Ovary (tissue), 10 donors: ENCODE measurements at places on chromosomes 3 and 15. TPM values are rescaled to one million over a fixed set of nuclear protein-coding genes. Genes with fewer than 3 reads are reported as not detected.

DNA sequence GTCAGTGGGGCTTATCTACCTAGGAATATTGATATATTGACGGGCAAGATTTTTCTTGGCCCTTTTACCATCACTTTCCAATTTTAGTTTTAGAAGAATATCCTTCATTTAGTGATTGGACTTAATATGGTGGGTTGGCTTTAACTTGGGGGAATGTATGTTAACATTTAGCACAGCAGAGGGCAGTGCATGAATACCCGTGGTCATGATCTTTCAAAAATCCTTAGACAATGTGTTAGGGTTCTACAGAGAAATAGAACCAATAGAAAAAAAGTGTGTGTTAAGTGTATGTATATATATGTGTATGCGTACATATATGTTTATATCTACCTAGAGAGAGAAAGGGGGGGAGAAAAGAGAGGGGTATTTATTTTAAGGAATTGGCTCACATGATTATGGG is 36.9 kb downstream of the GPR171 start:
- DNase-seq = no peak

Gene STX19
- total RNA-seq = not detected

DNA sequence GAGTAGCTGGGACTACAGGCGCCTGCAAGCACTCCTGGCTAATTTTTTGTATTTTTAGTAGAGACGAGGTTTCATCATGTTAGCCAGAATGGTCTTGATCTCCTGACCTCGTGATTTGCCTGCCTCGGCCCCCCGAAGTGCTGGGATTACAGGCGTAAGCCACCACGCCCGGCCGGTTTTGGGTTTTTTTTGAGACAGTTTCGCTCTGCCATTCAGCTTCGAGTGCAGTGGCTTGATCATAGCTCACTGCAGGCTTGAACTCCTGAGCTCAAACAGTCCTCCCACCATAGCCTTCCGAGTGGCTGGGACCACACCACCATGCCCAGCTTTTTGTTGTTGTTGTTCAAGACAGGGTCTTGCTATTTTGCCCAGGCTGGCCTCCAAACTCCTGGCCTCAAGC is 16.0 kb upstream of the SCAP start:
- DNase-seq = no peak

GRCh38 chr3:82130046-82130445 is 368.6 kb upstream of the GBE1 start:
- DNase-seq = no peak

DNA sequence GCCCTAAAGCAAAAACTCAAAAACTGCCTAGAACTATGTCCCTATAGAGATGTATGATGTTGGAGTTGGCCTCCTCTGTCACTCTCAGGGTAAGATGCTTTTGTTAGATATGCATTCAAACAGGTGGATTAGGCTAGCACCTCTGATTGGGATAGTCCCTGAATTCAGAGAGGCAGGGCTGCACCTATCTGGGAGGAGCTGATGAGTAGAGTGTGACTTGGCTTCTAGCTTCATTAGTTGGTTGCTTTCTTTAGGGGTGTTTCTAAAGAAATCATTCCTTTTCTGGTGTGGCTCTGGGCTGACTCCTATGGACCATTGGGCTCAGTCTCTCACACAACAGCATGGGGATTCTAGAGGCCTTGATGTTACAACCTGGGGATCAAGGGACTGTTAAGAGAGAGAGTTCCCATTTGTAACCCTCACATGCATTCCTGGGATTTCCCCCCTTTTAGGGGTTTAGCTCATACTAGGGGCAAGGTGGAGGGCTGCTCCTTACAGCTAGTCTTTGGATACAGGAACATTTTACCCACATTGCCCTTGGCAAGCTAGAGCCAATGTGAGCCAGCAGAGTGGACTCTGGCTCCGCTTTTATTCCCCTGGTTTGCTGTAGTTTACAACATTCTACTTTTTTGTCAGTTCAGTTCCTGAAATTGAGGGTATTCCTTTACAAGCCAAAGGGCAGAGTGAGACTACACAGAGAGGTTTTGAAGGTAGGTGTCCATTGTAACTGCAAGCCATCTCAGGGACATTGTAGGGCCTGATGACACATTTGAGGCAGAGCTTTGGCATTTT is 7.5 kb downstream of the ZNF592 start:
- DNase-seq = no peak

Gene VPS13C
- total RNA-seq = 76.9 TPM

GRCh38 chr15:92082006-92082843 is 228.7 kb downstream of the SLCO3A1 start:
- peak; percentile 84 for DNase-seq

GRCh38 chr3:119145128-119145499 is 851 bp upstream of the TEX55 start:
- no peak for DNase-seq

DNA sequence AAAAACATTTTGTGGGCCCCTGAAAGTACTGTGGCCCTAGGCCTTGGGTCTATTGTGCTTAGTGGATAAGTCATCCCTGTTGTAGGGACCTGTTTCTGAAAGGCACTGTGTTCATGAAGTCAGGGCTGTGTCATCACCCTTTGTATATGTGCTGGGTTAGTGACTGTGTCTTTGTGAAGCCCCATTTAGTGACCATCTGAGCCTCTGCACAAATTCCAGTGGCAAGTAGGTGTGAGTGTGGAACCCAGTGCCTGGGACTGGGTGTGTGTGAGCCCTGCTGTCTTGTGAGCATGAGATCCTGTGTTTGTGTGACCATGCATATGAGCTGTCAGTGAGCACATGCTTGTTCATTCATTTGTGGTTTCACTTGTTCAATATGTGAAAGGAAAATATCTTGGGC is 1.2 kb upstream of the HYAL1 start:
- DNase-seq = no peak

DNA sequence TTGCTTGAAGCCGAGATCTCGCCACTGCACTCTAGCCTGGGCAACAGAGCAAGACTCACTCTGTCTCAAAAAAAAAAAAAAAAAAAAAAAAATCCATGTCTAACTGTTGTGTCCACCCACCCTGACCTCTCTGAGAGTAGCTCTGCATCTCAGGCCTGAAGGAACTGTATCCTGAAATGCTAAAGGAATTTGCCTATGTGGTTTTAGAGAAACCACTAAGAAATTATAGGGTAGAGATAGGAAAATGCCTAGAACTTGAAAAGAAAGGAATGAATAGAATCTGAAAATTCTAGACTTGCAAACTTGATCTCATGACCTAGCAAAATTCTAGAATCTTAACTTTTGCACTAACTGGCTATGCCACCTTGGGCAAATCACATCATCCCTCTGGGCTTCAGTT is 217.5 kb upstream of the ROPN1 start:
- DNase-seq = no peak

DNA sequence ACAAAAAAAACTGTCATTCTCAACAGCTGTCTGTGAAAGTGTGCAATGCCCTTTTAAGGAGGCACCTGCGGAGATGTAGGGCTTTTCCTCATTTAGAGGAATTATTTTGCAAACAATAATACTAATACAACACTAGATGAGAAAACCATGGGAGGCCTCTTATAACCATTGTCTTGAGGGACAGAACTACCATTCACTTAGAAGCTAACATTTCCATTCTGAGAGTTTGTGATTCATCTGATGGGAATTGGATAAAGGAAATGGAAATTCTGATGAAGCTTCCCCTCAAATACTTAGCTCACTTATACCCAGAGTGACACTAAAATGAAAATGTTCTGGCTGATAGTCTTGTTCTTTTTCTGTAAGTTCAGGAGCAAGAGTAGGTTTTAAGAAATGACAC is 147.7 kb downstream of the CADPS start:
- DNase-seq = no peak

- DNase-seq = no peak
Measured at GRCh38 chr15:27592036-27592760, 506.9 kb downstream of the OCA2 start.

GRCh38 chr3:99753268-99753975 is 64.2 kb upstream of the CMSS1 start:
- no peak for DNase-seq

Gene NEDD4
- total RNA-seq = 10.2 TPM

GRCh38 chr3:194775731-194776130 is 90.0 kb downstream of the FAM43A start:
- DNase-seq = no peak

Gene ROPN1
- not detected for total RNA-seq

Gene SRGAP3
- 10.9 TPM for total RNA-seq

GRCh38 chr3:124246949-124247348 is 255.0 kb upstream of the ROPN1 start:
- DNase-seq = no peak

DNA sequence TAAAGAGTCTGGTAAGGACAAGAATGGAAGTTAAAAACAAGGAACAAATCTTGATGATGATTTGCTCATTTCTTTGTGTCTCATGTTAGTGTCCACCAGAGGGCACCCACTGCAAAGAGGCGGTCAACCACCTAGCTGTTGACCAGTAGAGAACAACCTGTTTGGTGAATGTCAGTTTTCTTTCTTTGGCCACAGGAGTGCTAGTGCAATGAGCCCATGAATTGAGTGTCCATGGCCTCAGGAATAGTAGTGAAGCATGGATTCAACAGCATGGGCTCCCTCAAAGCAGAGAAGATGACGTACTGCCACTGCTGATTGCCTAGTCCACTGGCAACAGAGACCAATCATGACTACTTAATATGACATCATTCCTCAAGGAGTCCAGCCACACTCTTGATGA is 10.7 kb upstream of the CNTN6 start:
- no peak for DNase-seq

- DNase-seq = no peak
Measured at GRCh38 chr3:80079886-80080285, 312.1 kb upstream of the ROBO1 start.

- DNase-seq = no peak
Measured at GRCh38 chr3:126109146-126109879, 25.4 kb upstream of the SLC41A3 start.

DNA sequence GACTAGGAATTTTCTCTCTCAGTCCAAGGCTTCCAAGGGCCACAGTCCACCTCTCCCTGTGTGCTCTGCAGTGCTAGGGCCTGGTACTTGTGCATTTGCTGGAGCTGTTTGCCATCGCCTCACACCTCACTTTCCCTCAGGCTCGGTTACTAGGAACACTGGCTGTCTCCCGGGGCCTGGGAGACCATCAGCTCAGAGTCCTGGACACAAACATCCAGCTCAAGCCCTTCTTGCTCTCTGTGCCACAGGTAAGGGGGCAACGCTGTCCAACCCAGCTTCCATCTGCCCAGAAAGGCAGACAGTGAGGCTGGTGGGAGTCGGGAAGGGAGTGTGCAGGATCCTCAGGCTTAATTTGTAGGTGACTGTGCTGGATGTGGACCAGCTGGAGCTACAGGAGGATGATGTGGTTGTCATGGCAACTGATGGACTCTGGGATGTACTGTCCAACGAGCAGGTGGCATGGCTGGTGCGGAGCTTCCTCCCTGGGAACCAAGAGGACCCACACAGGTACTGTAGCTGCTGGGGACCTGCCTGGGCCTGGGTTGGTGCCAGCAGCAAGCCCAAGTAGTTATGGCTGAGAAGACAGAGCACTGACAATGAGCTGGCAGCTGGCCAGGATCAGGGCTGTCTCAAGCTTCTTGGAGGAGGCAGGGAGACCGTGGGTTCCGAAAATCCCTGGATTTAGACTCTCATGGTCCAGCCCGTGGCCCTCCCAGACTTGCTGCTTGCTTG is 3.4 kb downstream of the PPM1M start:
- DNase-seq = no peak

Gene SLTM
- 68.0 TPM for total RNA-seq

GRCh38 chr3:17740721-17741141 is 1.7 kb downstream of the TBC1D5 start:
- DNase-seq = no peak

Gene BCL2A1
- not detected for total RNA-seq

DNA sequence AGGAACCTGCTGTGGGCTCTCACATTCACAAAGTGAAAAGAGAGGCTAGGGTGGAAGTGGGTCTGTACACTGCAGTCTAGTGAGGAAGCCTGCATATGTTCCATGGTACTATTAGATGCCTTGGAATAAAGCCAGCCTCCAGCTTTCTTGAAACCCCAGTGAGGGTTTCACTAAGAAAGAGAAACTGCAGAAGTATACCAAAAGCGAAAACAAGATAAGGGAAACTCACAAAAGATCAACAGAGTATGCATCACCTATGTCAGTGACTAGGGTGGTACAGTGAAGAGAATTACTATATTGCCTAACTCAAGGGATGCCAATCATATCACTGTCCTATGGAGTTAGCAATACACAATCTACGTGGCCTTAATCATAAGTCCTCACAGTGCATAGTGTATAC is 212.5 kb upstream of the GADL1 start:
- no peak for DNase-seq

DNA sequence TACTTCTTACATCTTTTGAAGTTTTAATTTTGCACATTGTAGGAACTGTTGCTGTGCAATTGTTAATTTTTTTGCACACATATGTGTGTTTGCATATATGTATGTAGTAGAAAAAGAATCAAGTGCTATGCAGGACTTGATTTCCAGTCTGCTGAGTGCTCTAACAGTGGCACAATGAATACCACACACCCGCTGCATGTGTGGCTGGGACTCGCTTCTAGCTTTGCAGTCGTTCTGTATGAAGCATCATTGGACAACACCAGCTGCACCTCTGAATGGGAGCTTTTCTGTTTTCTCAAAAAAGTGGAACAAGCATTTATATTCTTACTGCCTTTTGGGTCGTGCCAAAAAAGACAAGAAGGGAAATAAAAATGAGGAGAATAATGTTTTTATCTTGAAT is 564.7 kb downstream of the FOXP1 start:
- DNase-seq = no peak

DNA sequence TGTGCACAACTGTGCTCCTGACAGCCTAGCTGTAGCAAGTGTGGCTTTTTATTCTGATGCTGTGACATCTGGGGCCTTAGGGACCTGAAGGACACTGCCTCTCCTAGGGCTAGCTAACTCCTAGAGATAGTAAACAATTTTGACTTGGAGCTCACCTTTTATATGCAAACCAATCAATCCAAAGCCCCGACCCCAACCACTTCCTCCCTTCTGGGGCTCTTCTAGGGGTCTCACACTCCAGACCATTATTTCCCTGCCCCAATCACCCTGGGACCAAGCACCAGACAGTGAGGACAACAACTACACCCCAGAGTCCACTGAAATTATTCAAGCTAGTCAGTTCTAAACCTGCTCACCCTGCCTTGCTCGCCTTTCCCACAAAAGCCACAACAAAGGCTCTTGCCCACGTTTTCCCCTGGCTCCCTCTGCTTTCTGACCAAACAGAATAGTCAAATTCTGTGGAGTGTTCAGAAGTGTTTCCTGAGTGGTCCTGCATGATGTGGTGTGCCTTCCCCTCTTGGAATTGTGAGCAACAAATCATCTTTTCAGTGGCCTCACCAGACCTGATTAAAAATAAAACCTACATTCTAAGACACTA is 84.2 kb upstream of the WNT5A start:
- DNase-seq = no peak

GRCh38 chr3:12737833-12738232 is 21.2 kb downstream of the TMEM40 start:
- no peak for DNase-seq

GRCh38 chr3:119679874-119680273 is 2.7 kb upstream of the COX17 start:
- no peak for DNase-seq

Gene CIB2
- total RNA-seq = 4.6 TPM

GRCh38 chr3:127016461-127016860 is 33.5 kb downstream of the PLXNA1 start:
- no peak for DNase-seq

Gene LRRC34
- 7.1 TPM for total RNA-seq
